Stimulated activated CD8-positive, alpha-beta memory T cell treated with anti-CD3 and anti-CD28 coated beads, Interleukin-4, amount 100 ng/mL, for 1 hour (primary cell): ENCODE measurements at places on chromosomes 2 and 18.

DNA sequence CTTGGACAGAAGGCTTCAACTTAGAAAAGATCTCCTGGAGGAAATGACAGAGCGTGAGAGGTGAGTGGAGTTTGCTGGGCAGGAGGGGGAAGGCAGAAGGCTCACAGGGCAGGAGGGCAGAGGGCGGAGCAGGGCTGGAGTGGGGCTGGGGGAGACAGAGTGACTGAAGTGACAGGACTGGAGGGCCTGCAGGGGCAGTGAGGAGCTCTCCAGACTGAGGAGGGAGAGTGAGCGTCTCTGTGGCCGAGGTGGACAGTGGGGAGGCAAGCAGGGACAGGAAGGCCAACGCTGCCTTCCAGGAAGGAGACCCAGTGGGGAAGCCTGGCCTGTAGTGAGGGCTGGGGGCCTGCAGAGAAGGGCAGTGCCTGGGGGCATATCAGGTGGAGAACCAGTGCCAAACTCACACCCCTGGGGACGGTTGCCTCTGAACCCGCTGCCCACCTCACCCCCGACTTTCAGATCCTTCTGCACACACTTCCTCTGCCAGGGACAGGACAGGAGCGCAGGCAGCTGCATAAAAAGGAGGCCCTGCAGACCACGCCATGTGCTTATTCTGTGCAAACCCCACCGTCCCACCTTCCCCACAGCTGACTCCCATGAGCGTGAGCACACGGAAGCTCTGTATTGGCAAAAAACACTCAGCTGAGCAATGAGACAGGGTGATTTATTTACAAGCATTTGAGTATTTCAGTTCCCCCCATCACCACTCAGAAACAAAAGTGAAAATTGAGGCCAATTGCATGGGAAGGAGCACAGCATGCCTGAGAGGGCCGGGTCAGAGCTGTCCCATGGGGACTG lies 244.3 kb downstream of the FAM210A start:
- no peak for DNase-seq

DNA sequence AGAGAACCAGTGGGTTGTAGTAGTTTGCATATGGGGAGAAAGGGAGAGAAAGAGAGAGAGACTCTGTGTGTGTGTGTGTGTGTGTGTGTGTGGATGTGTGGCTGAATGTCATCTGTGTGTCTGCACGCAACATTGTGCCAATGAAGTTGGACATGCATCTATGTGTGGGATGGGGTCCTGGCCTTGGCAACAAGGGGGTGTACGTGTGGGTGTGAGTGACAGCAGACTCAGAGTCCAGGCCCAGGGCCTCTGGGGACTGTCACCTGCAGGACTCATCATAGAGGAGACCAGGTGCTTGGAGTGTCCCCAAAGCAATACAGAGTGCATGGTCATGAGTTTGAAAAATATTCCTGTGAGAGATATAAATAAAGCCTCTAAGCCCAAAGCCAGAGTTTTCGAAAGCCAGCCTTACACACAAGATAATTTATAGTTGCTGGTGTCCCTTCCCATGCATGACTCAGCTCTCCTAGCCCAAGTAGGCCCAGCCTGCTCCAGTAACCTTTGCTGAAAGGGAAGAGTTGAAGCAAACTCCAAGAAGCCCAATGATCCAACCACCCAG lies 59.9 kb downstream of the TNP1 start:
- DNase-seq = no peak

- no peak for DNase-seq
Measured at GRCh38 chr2:239303711-239304532, 96.9 kb downstream of the HDAC4 start.

- DNase-seq = no peak
Measured at GRCh38 chr18:79275461-79275860, 120.3 kb upstream of the NFATC1 start.

DNA sequence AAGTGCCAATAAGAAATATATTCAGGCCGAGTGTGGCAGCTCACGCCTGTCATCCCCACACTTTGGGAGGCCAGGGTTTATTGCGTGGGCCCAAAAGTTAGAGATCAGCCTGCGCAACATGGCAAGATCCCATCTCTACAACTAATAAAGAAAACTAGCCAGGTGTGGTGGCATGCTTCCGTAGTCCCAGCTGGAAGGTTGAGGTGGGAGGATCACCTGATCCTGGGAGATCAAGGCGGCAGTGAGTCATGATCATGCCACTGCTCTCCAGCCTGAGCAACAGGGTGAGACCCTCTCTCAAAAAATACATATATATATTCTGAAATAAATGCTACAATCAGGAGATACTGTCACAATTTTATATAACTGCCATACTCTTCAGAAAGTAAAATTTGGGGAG lies 1604.8 kb upstream of the NXPH2 start:
- no peak for DNase-seq

DNA sequence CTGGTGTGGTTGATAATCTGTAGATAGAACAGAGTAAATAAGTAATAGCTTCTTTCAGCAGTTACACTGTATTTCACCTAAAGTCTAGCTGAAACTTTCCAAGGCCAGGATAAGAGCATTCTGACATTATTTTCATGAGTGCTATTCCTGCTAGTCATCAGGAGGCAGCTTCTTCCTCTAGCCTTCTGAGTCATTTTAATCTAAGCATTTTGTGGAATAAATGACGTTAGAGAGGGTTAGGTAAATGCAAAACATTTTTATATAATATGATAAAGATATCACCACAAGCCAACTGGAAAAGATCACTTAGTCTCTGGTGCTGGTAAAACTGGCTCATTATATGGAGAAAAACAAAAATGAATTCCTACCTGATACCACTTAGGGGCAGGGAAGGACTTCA lies 138.5 kb downstream of the MEP1B start:
- no peak for DNase-seq

GRCh38 chr2:46297546-46298271 lies 502 bp downstream of the EPAS1 start:
- peak; percentile 46 for DNase-seq

- no peak for DNase-seq
Measured at GRCh38 chr2:71417300-71418202, 35.8 kb upstream of the DYSF start.
